D341Med (cell line): ENCODE measurements at places on chromosomes 3 and 15.

DNA sequence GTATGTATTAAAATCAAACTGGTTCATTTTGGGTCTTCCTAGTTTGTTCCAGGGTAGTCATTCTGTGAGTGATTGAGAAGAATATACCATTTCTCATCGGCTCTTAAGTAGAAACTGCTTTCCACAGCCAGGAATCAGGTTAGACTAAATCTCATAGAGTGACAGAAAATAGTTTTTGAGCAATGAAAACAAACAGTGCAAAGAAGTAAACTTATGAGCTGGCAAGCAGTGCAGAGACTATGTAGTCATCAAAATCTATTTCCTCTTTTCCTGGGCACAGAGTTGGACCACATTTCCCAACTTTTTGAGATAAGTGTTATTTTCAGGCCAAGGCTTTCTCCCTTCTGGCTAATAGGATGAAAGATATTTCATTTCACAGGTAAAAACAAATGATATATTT is 66.5 kb downstream of the UBE3A start:
- no peak for DNase-seq

- DNase-seq: no peak
These were observed 63.5 kb downstream of the DNAH1 start for GRCh38 chr3:52379610-52380009.

GRCh38 chr3:47482366-47482765 is 6.6 kb upstream of the SCAP start:
- DNase-seq: no peak

DNA sequence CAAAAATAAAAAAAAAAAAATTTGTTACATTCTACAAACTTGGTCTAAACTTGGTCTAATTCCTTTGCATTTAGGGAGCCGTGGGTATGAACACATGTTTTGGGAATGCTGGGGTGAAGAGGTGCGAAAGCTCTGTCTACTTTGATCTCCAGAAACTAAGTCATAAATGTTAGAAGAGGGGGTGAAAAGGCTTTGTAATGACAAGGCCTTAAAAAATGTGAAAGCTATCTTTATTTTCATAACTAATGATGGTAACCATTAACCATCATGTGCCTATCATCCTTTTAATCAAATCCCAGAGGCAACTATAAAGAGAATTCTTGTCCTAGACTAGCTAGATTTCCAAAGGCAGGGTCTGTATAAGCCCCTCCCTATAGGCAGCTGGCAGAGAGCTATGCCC is 60.9 kb downstream of the PRICKLE2 start:
- DNase-seq: no peak

DNA sequence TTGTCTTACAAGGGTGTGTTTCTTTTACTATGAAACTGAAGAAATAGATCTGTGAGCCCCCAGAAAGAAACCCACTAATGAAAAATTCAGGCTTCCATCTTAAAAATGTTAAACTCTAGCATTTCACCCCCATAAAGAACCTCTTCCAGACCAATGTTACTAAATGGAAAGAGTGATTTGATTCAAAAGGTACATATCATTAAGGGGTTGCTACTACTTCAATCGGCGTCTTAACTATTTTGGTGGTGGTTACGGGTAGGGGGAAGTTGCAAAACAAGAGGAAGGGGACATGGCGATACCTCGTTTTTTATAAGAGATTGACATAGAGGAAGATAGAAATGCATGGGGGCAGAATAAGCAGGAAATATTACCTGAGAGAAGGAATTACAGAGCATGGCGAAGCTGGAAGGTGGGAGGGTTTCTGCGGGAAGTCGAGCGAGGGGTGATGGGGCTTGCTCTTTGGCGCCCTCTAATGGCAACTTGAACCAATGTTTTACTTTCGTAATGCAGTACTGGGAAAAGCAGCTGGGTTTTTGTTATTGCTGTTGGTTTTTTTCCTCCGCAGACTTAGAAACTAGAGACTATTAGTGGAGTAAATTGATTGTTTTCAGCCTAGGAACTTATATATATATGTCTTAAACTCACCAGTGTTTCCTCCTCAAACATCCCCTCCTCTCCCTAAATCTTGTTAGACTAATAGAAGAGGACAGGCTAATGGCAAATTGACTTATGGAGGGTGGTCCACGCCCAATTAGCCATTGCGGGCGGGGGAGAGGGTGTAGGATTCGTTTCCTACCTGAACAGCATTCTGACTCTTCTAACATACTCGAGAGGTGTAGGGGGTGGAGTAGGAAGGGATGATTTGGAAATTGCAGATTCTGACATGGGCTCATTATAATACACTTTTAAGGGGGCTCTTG is 11.3 kb upstream of the SOX2 start:
- peak; percentile 79 for DNase-seq

GRCh38 chr3:186705882-186706780 is 11.0 kb upstream of the KNG1 start:
- DNase-seq: no peak

GRCh38 chr3:4271834-4272233 is 31.3 kb upstream of the SETMAR start:
- DNase-seq: peak; percentile 57

DNA sequence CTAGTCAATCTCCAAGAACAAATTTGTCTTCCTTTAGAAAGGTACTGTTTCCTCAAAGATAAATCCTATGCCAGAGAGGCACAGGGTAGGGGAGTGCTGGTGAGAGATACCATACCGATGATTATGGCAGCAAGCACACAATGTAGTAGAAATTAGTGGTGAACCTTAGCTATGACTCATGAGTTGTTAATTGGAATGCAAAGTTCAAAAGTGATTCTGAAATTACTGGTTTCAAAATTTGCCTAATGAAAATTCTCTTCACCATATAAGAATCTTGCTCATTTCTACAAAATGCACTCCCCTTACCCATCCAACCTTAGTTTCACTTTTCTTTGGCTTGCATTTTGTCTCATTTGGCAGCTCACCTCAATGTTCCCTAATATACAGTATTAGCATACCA is 139.5 kb upstream of the SLC2A2 start:
- no peak for DNase-seq

DNA sequence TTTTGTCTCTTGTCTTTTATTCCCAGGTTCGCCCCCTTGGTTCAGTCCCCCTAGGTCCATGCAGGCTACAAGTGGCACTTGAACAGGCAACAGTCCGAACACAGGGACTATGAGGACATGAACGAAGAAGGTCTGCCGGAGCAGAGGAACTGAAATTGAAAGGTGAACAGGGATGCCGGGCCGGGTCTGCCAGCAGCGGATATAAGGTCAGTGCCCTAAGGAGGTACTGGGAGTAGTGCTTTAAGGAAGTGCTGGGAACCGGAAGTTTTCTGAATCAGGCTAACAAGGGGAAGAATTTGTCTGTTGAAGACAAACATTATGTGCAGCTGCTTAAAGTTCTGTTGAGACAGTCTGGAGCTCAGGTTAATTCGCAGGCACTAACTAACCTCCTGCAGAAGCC is 46.8 kb downstream of the LSM3 start:
- no peak for DNase-seq

DNA sequence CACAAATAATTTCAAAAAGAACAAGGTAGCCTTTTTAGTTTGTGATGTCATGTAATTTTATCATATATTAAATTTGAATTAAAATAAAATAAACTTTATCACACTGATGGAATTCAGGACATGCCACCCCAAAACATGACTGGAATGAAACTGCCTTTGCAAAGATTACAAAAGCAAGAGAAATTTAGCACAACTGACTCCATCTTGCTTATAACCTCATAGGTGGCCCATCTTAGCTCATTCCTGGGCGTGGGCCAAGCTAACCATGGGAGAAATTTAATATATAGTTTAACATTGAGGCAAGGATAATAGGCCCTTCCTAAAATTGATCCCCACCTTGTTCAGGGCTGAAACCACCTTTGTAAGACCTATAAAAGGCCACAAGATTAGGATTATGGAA is 235.6 kb downstream of the ZNF385D start:
- no peak for DNase-seq

GRCh38 chr3:37924453-37924852 is 62.8 kb downstream of the CTDSPL start:
- DNase-seq: no peak

- no peak for DNase-seq
These were observed 91.8 kb downstream of the MRPL46 start for GRCh38 chr15:88375234-88375927.

GRCh38 chr3:29527246-29527645 is 246.4 kb downstream of the RBMS3 start:
- DNase-seq: no peak

- no peak for DNase-seq
These were observed 238.0 kb downstream of the FOXP1 start for GRCh38 chr3:71345429-71346040.

- DNase-seq: peak; percentile 78
These were observed 93.9 kb downstream of the RBPMS2 start for GRCh38 chr15:64681424-64682024.

DNA sequence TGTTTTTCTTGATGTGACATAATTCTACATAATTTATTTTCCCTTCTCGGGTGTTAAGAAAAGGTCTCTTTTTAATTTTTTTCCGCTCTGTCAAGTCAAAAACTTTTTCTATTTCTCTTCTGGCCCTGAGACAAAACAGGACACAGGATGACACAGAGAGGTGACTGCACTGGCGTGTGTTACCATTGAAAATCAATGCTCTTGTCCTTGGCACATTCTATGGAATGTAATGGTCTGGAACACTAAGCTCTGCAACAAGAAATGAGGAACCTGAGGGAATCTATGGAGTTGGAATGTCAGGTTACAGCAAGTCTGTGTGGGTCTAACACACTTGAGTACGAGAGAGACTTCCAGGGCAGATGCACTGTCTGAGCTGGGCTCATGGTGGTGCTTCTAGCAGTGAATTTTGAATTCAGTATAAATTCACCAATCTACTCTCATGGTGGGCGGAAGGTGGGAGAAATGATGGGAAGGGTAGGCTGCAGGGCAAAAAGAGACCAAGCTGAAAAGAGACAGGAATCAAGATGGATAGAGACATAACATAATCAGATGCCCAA is 508.3 kb downstream of the TUSC7 start:
- no peak for DNase-seq

DNA sequence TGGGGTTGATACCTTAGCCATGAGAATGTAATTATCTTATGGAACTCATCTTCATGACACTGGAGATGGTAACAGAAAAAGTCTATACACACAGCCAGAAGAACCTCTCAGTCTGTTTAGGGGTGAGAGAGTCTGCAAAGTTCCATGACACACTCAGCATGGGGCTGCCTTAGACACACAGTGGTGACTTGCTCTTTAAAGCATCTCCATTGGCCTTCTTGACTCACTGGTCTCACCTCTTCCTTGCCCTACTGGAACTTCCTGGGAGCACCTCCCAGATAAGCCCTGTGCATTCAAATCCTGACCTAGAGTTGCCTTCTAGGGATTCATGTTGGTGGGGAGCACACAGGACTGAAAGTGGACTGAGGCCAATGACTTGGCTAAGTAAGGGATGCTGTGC is 9.3 kb downstream of the MAGI1 start:
- DNase-seq: no peak

GRCh38 chr3:142819179-142819578 is 69.7 kb downstream of the PCOLCE2 start:
- DNase-seq: no peak

DNA sequence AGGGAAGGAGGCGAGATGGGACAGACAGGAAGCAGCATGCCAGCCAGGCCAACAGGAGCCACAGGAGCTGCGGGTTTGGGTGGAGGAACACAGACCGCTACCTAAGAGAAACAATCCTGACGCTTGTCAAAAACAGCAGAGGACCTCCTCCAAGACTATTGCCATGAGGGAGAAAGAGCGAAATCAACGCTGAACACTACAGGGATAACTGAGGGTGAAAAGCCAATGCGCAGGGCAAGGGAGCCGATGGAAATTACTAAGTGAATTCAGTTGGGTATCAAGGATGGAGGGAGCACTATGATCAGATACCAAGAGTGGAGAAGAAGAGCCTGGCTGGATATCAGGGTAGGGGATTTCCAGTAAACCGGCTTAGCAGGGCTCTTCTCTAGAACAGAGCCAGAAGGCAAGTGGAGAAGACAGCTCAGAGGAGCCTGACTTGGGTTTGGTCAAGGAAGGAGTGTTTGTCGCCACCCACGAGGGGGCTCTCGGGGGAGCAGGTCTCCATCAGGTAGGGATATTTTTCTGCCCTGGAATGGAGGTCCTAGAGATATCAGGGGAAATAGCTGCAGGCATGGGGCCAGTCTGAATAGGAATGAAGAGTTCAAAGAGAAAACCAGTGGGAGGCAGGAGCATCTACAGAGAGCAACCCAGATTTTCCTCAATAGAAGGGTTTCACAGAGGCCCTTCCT is 48.4 kb downstream of the SLC41A3 start:
- peak; percentile 6 for DNase-seq

DNA sequence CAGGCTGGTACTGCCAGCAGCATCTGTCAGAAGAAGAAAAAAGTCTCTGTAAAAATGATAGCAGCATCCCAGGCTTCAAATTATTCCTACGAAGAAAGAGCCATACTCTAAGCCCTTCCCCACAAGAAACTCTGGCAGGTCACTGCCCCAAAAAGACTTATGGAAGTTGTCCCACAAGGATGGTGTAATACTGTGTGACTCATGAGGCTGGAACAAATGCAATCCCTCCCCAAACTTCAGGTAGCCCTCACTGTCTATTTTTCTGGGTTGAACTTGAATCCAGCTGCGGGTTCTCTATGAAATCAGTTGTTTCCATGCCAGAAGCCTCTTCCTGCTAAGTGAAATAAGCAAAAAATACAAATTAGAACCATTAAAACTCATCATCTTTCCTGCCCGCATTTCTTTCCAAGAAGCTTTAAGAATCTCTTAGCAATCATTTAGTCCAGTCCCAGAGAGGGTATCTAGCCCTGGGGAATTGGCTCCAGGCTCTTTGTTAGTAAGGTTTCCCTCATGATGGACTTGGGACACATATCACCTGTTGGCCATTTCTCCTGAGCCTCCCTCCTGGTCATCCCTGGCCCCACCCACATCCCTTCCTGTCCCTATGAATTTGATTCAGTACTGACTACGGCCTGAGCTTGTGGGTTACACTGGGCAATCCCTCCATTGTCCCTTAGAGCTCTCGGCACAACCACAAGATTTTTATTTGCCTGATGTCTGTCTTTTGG is 51.7 kb downstream of the FAM174B start:
- DNase-seq: no peak

- DNase-seq: no peak
These were observed 266.4 kb downstream of the FAM43A start for GRCh38 chr3:194951931-194952582.
